Right lobe of liver (tissue), 6 donors: ENCODE measurements at places on chromosomes 7 and 10. TPM values are rescaled to one million over a fixed set of nuclear protein-coding genes. Genes with fewer than 3 reads are reported as not detected.

The ACTA2 gene
- total RNA-seq = 68.9 TPM

The LIPN gene
- total RNA-seq = not detected

The CRTAC1 gene
- total RNA-seq = 0.20 TPM

The HOXA7 gene
- total RNA-seq = not detected

The AKR1D1 gene
- total RNA-seq = 247 TPM

The FKBP6 gene
- not detected for total RNA-seq

The OR6V1 gene
- not detected for total RNA-seq

The TSPAN33 gene
- total RNA-seq = 34.1 TPM

DNA sequence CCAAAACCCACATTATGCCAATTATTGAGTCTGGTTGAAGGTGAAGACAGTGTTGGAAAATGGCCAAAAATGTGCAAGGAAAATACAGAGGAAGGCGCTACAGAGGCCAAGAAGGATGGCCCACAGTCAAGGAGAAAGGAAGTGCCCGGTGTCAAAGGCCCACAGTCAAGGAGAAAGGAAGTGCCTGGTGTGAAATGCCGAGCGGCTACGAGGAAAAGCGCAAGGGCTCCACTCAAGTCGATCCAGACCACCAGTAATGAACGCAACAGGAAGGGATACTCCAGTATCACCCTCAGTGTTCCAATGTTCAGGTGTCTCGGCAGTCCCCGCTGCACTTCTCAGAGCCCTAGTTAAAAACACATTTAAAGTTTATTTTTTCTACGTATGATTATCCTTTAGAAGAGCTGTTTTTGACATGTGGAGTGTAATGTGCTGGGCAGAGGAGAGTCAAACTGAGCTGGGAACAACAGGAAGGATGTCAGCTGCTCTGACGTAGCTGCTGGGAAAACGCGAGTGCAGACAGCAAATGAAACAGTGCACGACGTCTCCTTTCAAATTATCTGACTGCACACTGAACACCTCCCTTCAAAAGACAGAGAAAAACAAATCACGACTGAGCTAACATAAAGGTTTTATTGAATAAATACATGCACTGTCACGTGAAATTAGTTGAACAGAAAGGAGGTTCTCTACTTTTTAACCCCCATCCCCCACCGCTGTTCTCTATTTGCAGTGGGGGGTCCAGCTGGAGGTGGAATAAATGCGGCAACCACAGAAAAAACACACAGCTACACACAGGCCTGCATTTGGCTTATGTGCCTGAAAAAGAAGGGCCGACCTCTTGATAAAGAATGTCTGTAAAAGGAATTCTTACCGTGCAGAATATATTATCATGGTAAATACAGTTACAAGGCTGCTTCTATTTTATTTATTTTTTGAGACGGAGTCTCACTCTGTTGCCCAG is 26.1 kb upstream of the NCAPG2 start:
- no peaks in the 10 kb centered on the region for H3K27me3 ChIP-seq
- DNase-seq = no peak
- H3K36me3 ChIP-seq = no peaks in the 10 kb centered on the region

DNA sequence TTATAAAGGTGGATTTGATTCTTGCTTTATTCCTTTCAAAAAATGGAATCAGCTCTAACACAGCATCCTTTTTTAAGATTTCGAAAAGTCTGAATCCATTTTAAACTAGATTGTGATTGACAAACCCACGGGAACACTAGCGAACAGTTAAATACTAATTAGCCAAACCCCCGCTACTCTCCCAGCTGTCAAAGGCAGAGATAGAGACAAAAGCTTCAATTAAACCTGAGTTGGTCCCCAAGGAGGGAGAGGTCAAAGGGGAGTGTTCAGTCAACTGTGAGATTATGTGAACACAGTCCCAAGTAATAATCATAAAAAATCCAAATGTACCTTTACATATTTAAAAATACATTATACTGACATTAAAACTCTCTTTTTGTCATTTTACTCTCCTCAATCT is 65.7 kb upstream of the TBX20 start:
- H3K36me3 ChIP-seq = no peaks in the 10 kb centered on the region
- DNase-seq = no peak
- H3K4me1 ChIP-seq = no peaks in the 10 kb centered on the region
- no peaks in the 10 kb centered on the region for H3K27me3 ChIP-seq
- H3K27ac ChIP-seq = no peak overlapping the region

- H3K4me3 ChIP-seq = no peak overlapping the region
- H3K4me1 ChIP-seq = no peaks in the 10 kb centered on the region
- no peak for DNase-seq
- no peaks in the 10 kb centered on the region for H3K27me3 ChIP-seq
Measured at GRCh38 chr7:145732521-145732920, 384.1 kb upstream of the CNTNAP2 start.

DNA sequence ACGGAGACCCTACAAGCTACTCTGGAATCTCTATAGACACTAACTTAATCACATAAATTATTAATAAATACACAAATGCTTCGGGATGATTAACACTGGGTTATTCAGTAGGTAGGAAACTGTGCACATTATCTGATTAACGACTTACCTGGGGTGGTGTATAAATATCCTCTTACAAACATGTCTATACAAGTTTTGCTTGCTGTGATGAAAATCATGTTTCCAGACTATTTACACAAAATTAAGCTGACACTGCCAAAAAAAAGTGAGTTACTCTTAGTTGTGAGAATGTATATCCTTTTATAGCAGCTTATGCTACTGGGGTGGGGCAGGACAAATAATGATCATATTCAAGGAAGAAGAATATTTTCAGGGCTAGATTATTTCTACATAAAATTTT is 314.6 kb downstream of the C7orf25 start:
- H3K27ac ChIP-seq = no peak overlapping the region
- no peak for DNase-seq
- no peaks in the 10 kb centered on the region for H3K36me3 ChIP-seq
- H3K4me3 ChIP-seq = no peak overlapping the region

DNA sequence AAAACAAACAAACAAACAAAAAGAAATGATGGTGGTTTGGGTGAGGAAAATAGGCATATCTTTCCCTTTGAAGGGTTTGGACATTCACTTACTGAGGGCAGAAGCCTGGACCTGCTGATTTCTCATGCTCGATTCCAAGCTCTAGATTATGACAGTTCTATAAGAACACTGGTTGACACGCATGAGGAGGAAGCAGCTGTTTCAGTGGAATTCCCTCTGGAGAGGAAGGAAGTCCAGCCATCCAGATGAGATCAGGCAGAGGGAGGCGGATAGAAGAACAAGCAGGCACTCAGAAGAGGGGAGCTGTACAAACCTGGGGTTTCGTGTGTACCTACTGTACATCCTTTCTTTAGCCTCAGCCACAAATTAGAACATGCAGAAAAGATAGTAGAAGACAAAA is 691.9 kb downstream of the INHBA start:
- H3K27me3 ChIP-seq = no peaks in the 10 kb centered on the region
- no peaks in the 10 kb centered on the region for H3K4me1 ChIP-seq
- H3K27ac ChIP-seq = no peak overlapping the region
- H3K4me3 ChIP-seq = no peak overlapping the region
- no peaks in the 10 kb centered on the region for H3K36me3 ChIP-seq
- no peak for DNase-seq

GRCh38 chr10:11012421-11013295 is 5.0 kb upstream of the CELF2 start:
- H3K27me3 ChIP-seq = no peaks in the 10 kb centered on the region
- H3K36me3 ChIP-seq = no peaks in the 10 kb centered on the region
- no peak overlapping the region for H3K27ac ChIP-seq
- no peak for DNase-seq
- H3K4me1 ChIP-seq = peaks cover 5% of the 10 kb centered on the region
- no peak overlapping the region for H3K4me3 ChIP-seq

GRCh38 chr7:158727690-158728089 is 23.1 kb upstream of the NCAPG2 start:
- no peak for DNase-seq
- H3K27ac ChIP-seq = no peak overlapping the region
- no peaks in the 10 kb centered on the region for H3K4me1 ChIP-seq
- no peaks in the 10 kb centered on the region for H3K27me3 ChIP-seq
- no peak overlapping the region for H3K4me3 ChIP-seq

DNA sequence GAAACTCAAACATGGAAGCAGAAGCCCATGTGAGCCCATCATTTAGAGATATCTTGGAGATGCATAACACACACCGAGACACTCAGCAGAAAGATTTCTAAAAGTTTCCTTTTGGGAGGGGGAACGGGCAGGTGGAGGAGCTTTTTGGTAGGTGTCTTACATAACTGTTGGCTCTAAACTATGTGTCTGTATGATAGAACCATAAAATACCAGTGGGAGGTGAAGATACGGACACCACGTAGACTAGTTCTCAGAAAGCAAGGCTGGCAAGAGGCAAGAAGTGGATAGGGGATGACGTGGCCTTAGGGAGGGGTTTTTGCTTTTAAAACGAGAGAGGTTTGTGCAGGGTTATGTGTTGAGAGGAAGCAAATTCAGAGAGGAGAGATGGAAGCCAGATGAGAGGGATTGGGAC is 36.5 kb downstream of the IL15RA start:
- no peaks in the 10 kb centered on the region for H3K4me1 ChIP-seq
- H3K36me3 ChIP-seq = no peaks in the 10 kb centered on the region
- no peak overlapping the region for H3K27ac ChIP-seq
- H3K27me3 ChIP-seq = no peaks in the 10 kb centered on the region
- no peak overlapping the region for H3K4me3 ChIP-seq
- no peak for DNase-seq

- no peak overlapping the region for H3K27ac ChIP-seq
- no peaks in the 10 kb centered on the region for H3K36me3 ChIP-seq
- DNase-seq = no peak
- no peak overlapping the region for H3K4me3 ChIP-seq
Measured at GRCh38 chr7:145147865-145148264, 312.0 kb upstream of the TPK1 start.

- H3K36me3 ChIP-seq = no peaks in the 10 kb centered on the region
- no peak overlapping the region for H3K27ac ChIP-seq
- no peak overlapping the region for H3K4me3 ChIP-seq
- DNase-seq = no peak
- H3K4me1 ChIP-seq = no peaks in the 10 kb centered on the region
Measured at GRCh38 chr7:108424013-108424412, 32.2 kb downstream of the NRCAM start.

- no peak for DNase-seq
- no peak overlapping the region for H3K27ac ChIP-seq
- H3K27me3 ChIP-seq = no peaks in the 10 kb centered on the region
- H3K4me1 ChIP-seq = no peaks in the 10 kb centered on the region
- no peaks in the 10 kb centered on the region for H3K36me3 ChIP-seq
- no peak overlapping the region for H3K4me3 ChIP-seq
Measured at GRCh38 chr7:55532150-55532917, 40.0 kb downstream of the VOPP1 start.

GRCh38 chr7:45921699-45922519 is 837 bp upstream of the IGFBP3 start:
- peak overlapping the region; percentile 24 for H3K27ac ChIP-seq
- peak overlapping the region; percentile 59 for H3K4me3 ChIP-seq
- H3K36me3 ChIP-seq = no peaks in the 10 kb centered on the region
- DNase-seq = peak; percentile 64
- H3K27me3 ChIP-seq = no peaks in the 10 kb centered on the region

DNA sequence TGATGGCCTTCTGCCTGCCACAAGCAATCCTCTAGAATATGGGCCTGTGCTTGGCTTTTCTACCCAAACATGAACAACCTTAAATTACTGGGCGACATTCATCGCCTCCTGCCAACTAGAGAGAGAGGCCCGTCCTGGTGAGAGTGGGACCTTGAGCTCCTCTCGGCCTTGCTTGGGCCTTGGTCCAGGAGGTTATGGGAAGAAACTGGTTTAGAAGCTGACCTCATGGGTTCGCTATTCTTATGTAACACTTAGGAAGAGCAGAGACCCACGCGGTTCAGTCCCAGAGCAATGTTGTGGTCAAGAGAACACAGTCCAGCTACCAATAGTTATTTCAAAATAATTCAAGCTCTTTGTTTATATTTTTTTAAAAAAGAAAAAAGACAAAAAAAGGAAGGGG is 176.3 kb upstream of the ZNF32 start:
- no peaks in the 10 kb centered on the region for H3K36me3 ChIP-seq
- H3K4me1 ChIP-seq = no peaks in the 10 kb centered on the region
- H3K27ac ChIP-seq = peak overlapping the region; percentile 43
- H3K27me3 ChIP-seq = no peaks in the 10 kb centered on the region
- H3K4me3 ChIP-seq = no peak overlapping the region
- DNase-seq = no peak

DNA sequence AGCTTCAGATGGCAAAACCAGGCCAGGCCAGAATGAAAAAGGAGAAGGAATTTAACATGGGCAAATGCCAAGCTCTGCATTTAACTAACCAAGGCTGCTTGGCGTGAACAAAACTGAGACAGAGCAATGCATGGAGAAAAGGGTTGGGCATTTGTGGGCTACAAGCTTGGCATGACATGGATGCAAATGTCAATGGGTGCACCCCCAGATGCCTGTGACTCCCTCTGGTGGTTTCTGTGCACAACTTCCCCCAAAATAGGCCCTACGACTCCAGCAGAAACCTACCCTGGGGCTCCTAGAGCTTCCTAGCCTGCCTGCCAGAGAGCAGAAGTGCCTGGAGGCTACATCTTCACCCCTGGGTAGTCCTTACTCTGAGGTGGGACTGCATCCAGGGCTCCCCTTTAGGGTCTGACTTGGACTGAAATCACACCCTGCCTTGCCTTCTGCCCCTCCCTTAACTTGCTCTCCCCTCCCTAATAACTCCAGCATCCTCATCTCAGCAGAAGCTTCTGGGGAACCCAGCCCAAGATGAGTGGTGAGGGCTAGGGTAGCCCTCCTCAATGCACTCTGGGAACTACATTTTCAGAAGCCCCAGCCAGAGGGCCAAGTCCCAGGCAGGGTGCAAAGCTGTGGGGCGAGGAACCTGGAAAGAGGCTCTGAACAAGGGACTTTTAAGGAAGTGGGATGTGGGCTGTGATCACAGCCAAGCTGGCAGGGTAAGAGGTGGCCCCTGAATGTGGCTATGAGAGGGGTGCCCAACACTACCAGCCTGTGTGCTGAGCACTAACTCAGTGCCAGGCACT is 11.3 kb downstream of the GPRIN2 start:
- peak; percentile 20 for DNase-seq
- H3K4me1 ChIP-seq = no peaks in the 10 kb centered on the region
- no peaks in the 10 kb centered on the region for H3K36me3 ChIP-seq
- no peak overlapping the region for H3K4me3 ChIP-seq

DNA sequence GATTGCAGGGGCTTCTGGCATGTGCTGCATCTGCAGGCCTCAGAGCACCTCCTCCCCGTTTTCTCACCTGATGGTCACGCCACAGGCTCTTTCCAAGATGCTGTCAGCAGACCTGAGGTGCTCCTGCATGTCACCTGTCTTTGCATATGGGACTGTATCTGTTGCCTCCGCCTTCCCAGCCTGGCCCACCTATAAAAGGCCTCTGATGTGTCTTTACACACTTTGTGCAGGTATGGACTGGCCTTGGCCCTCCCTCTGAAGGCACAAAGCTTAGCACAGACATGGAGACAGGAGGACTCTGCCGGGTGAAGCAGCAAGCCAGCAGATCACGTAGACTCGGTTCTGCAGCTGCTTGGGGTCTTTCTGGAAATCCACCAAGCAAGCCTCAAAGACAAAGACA is 220.9 kb upstream of the PPP2R2D start:
- DNase-seq = peak; percentile 37
- no peak overlapping the region for H3K4me3 ChIP-seq
- no peak overlapping the region for H3K27ac ChIP-seq
- H3K4me1 ChIP-seq = no peaks in the 10 kb centered on the region
